ENCODE measurements at places on chromosomes 4 and X.

DNA sequence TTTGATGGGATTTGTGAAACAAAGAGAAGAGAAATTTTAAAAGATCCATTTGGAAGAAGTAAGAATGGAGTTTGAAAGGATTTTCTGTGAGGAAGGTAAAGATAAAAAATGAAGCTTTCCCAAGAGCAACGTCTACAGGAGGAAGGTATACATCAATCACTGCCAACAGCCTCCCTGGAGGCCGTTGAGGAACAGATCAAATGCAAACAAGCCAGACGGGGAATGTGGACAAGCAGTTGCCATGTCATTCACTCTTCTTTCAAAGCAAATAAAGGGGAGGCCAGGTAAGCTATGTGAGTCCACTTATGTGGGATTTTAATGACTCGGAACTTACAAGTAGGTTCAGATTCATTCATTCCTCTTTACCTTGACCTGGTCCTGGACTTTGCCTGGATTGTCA is 1020.5 kb upstream of the AGA start:
- no peak for DNase-seq

GRCh38 chr4:45455217-45455616 is 668.6 kb downstream of the GABRG1 start:
- no peak for DNase-seq

GRCh38 chr4:20839957-20840356 is 139.7 kb downstream of the PACRGL start:
- peak; percentile 48 for DNase-seq

DNA sequence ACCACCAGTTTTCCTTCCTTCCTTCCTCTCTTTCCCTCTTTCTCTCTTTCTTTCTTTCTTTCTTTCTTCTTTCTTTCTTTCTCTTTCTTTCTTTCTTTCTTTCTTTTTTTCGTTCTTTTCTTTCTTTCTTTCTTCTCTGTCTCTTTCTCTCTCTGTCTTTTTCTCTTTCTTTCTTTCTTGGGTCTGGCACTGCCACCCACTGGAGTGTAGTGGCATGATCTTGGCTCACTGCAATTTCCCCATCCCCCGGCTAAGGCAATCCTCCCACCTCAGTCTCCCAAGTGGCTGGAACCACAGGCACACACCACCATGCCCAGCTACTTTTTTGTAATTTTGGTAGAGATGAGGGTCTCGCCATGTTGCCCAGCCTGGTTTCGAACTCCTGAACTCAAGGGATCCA is 51.6 kb upstream of the NHS start:
- DNase-seq: no peak

- DNase-seq: no peak
Observed at GRCh38 chrX:12685541-12685940, 105.7 kb upstream of the PRPS2 start.

DNA sequence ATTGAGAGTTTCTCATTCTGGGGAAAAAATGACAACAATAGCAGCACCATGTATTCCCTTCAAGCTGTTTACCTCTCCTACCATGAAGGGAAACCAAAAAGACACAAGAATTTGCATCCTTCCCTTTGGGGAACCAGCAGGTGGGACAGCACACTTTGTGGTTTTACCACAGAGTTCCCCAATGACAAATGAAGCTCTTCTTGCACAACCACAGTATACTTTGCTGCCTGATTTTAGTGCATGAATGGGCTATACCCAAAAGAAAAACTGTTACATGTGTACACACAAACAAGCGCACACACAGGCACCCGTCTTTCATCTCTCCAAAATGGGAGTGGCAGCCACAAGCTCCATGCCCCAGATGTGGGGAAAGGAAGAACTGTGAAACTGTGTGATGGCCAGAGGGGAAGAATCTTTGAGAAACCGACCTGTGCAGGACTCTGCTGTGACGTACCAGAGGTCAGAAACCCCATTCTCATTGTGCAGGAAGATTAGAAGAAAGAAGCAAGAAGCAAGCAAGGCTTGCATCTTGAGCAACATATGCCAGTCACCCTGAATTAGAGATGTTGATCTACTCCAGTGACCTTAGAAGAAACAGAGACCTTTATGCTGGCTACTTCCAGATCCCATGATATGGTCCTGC is 2.7 kb upstream of the MAML3 start:
- DNase-seq: no peak

DNA sequence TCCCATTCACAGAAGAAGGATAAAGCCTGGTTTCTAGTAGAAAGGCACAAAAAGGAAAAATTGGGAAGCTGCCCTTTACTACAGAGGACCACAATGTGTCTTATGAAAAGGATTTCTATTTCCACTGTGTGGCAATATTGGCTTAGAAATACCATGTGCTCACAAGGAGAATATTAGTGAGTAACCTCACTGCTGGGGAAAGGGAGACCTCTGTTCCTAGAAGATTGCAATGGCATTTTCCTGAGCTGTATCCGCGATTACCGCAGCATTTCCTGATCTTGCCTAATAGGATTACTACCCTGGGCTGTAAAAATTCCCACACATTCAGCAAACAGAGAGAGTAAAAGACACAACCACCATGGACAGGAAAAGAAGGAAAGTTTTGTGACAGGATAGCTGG is 308.8 kb upstream of the TECRL start:
- DNase-seq: no peak

GRCh38 chrX:56802921-56803849 is 74.1 kb downstream of the NBDY start:
- DNase-seq: no peak

- no peak for DNase-seq
Observed at GRCh38 chr4:98237204-98237603, 24.0 kb upstream of the RAP1GDS1 start.

- DNase-seq: no peak
Observed at GRCh38 chr4:120771907-120772306, 150.6 kb downstream of the PRDM5 start.

DNA sequence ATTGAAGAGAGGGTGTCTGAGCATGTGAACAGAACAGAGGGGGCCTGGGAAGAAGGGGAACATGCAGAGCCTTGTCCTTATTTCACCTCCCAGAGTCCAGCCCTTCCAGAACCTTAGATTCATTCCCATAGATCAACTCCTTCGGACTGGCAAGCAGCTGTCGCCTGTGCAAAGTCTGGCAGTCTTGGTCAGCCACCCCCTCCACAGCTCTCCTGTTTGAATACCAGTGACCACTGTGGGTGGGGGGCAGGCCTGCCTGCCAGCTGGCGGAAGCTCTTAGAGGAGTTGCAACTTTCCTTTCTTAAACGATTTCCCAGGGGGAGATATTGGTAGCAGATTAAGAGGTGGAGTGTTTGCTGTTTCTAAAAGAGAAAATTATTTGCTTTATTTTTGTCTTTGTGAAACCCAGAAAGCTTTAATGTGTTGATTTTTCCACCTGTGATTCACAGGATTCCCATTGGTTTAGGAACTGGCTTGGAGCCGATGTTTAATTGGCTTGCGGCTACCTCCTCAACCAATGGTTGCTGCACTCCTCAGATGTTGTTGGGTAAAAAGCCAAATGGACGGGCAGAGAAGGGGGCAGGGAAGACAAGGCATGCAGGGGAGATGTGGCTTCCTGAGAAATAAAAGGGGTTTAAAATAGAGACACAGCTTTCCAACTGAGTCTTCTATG is 62.2 kb upstream of the PRPS1 start:
- DNase-seq: peak; percentile 48

DNA sequence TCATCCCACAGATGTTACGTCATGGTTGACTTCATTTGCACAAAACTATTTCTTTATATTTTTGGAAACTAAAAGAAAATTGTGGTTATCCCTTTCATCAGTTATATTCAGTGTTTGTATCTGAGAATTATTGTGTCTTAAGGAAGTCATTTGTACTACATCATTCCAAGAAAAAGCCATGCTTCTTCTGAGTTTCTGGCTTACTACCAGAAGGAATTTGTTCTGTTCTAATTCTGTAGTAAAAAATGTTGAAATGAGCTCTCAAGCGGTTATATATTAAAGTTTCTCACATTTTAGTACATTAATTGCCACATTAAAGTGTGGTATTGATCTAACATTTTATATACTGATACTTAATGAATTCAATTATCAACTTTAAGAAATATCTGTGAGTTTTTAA is 1844.5 kb downstream of the PCDH7 start:
- no peak for DNase-seq

DNA sequence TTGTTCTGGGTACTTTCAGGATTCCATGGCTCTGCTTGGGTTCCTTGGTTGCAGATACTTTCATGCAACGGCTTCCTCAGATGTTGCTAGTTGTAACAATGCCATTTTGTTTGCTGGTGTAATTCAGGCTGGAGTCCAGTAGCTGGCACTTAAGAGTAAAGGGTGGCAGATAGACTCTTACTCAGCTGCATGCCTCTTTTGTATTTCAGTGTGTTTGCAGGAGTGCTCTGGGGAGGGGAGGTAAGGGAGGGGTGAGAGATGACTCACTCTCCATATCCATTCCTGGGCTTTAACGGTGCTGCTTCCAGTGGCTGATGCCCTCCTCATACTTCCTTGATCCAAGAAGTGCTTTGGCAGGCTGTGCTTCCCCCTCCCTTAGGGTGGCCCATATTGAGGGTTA is 155.2 kb downstream of the ZNF330 start:
- peak; percentile 94 for DNase-seq

GRCh38 chrX:47568656-47569295 is 7.8 kb downstream of the ARAF start:
- DNase-seq: no peak

GRCh38 chr4:41795796-41796385 is 47.4 kb upstream of the PHOX2B start:
- no peak for DNase-seq

DNA sequence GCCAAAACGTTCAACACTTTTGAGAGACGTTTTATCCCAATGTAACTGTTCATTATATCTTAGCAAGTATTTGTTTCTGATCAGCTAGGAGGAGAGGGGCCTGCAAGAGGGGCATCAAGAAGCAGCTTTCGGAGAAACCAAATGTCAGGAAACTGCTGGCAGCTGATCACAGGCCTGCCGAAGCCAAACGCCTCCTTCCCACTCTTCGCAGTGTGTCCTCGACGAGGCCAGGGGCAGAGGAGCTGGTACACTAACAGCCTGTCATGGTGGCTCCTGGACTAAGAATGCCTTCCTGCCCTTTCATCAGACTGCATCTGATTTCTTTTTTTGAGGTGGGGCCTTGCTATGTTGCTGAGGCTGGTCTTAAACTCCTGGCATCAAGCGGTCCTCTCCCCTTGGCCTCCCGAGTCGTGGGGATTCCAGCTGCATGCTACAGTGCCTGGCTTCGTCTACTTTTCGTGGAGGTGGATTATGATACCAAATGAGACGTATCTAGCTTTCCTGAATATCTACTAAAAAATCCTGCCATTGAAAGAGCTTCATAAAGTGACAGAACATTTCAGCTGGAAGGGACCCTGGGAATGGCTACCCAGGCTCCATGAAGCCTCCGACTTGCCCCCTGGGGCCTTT is 134.8 kb downstream of the AFAP1 start:
- no peak for DNase-seq

DNA sequence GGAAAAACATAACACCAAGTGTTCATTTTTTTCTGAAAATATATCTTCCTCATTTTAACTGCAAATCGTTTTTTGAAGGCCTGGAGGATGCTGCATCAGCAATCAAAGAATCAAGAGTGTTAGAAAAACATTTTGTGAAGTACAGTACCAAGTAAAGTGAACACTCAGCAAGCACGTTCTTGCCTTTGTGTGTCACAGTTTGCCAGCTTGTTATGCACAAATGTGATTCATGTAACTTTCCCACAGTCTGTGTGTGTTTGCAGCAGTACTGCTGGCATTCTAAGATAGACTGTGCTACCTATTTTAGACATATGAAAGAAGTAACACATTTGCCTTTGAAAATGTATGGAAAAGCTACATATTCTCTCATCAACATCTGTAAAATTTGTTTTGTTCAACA is 1617.7 kb downstream of the RPA4 start:
- DNase-seq: no peak

GRCh38 chr4:38818441-38818976 is 13.9 kb upstream of the TLR1 start:
- DNase-seq: peak; percentile 40

DNA sequence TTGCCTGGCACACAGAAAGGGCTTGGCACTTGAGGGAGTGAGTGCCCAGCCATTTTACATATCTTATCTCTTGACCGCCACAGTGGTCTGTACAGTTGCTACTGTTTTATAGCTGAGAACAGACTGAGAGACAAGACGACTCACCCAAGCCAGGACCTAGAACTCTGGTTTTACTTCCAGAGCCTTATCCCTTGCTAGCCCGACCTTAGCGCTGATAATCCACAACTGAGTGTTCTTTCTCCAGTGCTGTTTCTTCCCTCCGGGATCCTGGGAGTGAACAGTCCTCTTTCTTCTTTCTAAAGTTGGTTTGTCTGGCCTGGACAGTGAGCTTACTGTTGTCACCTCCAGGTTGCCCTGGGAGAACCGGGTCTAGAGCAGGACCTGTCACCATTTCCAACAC is 52.5 kb upstream of the TADA2B start:
- DNase-seq: no peak

GRCh38 chr4:1087371-1087770 is 26.0 kb downstream of the RNF212 start:
- no peak for DNase-seq

GRCh38 chrX:107676559-107677378 is 48.5 kb downstream of the PRPS1 start:
- DNase-seq: peak; percentile 80

GRCh38 chrX:37829721-37830120 is 17.6 kb downstream of the DYNLT3 start:
- DNase-seq: no peak

DNA sequence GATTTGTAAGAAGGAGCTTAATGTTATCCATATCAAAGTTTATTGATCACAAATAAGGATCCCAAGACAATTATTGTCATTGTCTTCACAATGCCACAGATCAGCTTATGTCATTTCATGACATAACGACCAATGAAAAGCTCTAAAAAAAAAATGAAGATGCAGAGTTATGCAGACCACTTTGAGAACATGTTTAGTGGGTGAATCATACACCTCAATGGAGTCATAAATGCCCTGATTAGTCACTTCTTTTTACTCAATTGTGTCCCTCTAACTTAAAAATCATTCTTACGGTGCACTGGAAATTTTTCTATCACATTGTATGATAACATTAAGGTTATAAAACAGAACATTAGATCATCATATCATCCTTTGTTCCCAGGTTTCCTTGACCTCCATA is 87.6 kb upstream of the GABRG1 start:
- no peak for DNase-seq

GRCh38 chrX:143632625-143633410 is 3.1 kb downstream of the SLITRK4 start:
- DNase-seq: no peak

- DNase-seq: no peak
Observed at GRCh38 chr4:71259911-71260331, 78.9 kb upstream of the SLC4A4 start.

GRCh38 chr4:115360431-115360830 is 247.0 kb upstream of the NDST4 start:
- DNase-seq: no peak

DNA sequence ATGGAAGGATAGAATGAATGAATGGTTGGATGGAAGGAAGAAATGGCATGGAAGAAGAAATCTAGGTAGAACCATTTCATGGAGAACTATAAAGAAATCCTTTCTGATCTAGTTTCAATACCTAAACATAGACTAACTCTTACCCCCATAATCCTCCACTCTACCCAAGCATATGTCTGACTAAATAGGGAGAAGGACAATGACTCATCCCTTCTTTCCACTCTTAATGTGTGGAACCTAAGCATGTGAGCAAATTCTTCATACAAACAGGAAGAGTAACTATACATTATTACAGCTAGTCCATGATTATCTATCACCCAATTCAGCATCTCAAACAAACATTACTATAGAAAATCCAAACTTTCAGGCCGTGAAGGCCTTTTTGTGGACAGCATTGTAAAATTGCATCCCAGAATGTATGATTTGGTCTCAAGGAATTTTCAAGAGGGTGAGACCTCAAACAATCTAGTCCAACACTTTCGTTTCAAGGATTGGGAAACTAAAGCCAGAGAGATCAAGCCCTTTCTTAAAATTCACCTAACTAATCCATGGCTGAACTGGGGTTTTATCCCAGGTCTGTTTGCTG is 11.2 kb downstream of the C1QTNF7 start:
- DNase-seq: no peak

Data from kidney glomerular epithelial cell (primary cell).